Ammon's horn (tissue), 1 donor: ENCODE measurements at places on chromosomes 5 and 9.

- DNase-seq: peak; percentile 64
These were observed 34.3 kb upstream of the MACIR start for GRCh38 chr5:103224118-103224893.

- DNase-seq: no peak
These were observed 206.9 kb downstream of the GABBR2 start for GRCh38 chr9:98501819-98502218.

- no peak for DNase-seq
These were observed 47.6 kb downstream of the MCTP1 start for GRCh38 chr5:95237324-95237723.

DNA sequence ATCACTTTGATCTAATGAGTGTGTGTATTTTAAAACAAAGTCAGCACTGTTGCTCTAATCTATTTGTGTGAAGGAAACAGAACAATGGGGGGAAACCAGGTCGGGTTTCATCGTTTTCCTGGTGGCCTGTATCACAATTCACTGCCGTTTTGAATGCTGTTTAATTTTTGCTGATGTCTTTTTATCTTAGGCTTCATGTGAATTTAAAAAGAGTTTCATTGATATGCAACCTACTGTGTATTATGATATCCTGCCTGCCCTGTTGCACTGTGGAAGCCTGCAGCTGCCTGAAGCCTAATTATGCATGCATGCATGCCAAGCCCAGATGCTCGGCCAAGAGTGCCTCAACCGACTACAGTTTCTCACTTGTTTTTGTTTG, 307.5 kb downstream of the ZNF608 start:
- DNase-seq: peak; percentile 86

DNA sequence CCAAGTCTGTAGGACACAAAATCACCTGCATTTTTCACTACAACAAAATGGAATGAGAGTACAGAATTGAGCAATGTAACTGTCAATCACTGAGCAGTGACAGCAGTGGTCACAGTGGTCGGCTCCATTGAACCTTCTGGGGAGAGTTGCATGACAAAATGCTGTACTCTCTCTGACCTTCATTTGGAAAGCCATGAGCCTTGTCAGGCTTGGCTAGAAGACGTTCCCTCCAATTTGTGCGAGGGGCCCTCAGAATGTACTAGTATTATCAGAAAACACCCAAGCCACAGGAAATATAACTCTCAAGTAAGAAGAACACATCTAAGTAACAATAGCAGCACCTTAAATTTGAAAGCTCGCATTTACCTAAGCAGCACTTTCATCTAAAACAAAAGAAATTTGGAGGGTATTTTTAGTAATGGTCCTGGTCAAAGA, 425.6 kb upstream of the MEF2C start:
- no peak for DNase-seq

GRCh38 chr5:168227973-168228615, 63.4 kb upstream of the WWC1 start:
- DNase-seq: no peak

- DNase-seq: no peak
These were observed 410.9 kb upstream of the TRPC7 start for GRCh38 chr5:136776022-136776927.

- DNase-seq: no peak
These were observed 158.9 kb downstream of the ADAMTSL1 start for GRCh38 chr9:18632632-18633403.

DNA sequence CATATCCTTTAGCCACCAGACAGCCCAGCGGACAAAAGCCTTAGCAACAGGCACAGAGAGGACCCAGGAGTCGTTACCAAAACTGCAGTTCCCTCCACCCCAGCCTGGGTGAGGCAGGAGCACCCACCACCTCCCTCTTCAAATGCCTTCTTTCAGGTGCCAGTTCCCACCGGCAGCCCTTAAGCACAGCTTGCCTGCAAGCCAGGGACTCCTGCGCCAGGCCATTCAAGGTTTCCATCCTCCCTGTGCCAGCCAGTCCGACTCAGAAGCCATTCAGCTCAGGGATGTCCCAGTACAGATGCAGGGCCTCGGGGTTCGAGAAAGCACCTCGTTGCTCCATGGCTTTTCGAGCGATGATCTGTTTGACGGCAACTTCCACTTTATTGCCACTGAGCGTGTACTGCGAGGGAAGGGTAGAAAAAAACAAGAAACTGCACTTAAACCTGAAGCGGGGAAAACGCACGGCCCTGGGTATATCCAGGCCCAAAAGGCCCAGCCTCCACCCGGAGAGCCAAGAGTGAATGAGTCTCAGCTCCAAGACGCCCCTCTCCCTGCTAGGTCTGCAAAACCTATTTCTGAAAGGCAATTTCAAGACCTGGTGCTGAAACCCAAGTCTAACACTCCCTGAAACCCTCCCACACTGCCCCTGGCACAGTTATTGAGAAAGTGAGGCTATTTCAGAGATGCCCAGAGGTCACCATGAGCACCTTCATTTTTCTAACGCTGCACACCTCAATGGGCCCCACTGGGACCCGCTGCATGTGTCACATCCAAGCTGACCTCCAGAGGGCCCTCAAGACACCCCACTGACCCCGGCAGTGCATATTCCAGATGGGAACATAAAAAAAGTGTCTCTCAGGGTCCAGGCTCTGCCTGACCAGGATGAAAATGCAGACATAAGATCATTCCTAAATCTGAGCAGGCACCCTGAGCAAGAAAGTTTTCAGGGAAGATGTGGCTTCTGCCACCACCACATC, 36.8 kb upstream of the ZNF354A start:
- DNase-seq: no peak

- no peak for DNase-seq
These were observed 15.3 kb upstream of the NOL6 start for GRCh38 chr9:33489066-33489465.

- no peak for DNase-seq
These were observed 9.9 kb downstream of the MLANA start for GRCh38 chr9:5900622-5901021.

DNA sequence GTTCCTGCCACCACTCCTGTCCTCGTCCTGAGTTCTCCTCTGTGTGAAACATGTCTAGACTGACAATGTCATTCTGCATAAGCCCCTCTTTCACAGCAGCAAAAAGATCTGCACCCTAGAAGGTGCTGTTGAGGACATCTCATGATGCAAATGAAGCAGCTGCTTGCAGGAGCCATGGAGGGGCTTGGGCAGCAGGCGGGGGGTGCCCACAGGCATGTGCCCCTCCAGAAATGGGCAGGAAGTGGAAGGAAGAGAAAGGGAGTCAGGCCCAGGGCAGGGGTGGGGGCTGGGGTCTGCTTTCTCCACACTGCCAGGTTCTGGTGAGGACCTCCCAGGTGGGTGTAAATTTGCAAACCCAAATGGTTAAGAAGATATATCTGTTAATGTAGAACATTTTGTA, 54.5 kb upstream of the KCNMB1 start:
- no peak for DNase-seq

- DNase-seq: no peak
These were observed 112.3 kb upstream of the CXCL14 start for GRCh38 chr5:135691044-135691443.

DNA sequence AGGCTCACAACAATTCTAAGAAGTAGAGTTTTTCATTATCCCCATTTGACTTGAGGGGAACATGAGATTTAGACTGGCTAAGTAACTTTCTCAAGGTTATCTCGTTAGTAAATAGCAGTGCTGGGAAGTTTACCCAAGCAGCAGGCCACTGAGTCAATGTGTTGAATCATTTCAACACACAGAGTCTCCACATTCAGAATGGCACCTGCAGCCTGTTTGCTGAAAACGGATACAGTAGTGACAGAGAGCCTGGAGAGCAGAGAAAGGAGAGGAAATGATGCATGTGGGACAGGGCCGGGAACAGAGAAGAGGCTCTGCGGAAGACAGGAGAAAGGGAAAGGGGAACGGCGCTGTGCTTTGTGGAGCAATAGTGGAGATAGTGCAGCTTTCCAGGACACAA, 33.5 kb upstream of the ZSWIM6 start:
- no peak for DNase-seq

DNA sequence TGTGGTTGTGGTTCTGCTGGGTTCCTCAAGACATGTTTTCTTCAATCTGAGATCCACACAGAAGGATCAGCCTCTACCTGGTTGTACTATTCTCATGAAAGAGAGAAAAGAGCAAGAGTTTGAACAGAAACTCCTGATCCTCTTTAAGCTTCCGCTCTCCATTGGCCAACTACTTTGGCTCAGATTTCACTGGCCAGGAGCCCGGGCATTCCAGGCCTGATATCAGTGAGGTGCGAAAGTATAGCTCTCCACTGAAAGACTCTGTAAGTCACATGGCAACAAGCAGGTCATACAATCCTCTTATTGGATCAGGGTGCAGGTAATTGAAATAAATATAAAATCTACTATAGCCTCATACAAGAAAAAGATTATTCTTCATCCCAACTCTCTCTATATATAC, 920.5 kb downstream of the TLE4 start:
- no peak for DNase-seq

DNA sequence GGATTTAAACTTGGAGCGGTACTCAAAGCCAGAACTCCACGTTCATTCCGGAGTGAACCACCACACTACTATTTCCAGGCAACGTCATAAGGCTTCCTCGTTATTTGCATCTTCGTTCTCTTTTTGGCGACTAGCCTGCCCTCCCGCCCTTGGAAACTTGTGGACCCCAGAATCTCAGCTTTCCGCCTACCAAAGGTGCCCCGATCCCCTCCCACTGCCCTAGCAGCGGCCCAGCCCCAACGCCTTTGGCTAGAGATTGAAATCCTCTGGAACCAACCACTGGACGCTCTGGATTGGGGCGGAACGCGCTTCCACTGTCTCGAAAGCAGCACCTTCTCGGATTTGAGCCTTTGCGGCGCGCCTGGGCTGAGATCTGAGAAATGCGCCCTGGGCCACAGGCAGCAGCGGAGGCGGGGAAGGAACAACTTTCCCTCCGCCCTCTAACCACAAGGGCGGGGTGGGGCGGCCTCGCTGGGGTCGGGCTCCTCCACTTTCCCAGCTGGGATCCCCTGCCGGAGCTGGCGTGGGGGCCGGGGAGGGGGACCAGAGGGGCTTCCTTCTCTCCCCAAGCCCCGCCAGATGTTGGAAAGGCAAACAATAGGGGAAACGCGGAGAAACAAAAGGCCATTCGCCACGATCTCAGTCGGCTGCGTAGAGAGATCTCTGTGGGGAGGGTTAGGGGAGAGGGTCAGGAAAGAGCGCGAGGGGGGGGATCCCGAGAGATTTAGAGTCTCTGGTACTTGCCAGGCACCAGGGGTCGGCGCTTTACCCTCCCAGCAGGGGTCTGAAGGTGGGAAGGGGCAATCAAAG, 1.3 kb downstream of the MOB3B start:
- peak; percentile 76 for DNase-seq

DNA sequence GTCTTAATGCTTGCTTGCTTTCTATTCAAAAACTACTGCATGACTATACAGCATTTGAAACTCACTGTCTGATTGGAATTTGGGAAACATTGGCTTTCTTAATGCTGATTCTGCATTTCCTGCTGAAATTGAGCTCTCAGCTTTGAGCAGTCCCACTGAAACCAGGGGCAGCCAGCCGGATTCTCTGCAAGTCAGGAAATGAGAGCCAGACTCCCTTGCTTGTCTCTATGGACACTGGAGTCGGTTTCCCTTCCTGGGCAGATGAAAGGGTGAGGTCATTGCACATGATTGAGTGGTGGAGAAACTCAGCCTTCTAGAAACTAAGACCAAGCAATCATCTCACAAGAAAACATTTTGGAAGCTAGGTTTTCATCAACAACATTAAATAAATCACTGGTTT, 119.7 kb upstream of the SPATA31C2 start:
- peak; percentile 45 for DNase-seq

DNA sequence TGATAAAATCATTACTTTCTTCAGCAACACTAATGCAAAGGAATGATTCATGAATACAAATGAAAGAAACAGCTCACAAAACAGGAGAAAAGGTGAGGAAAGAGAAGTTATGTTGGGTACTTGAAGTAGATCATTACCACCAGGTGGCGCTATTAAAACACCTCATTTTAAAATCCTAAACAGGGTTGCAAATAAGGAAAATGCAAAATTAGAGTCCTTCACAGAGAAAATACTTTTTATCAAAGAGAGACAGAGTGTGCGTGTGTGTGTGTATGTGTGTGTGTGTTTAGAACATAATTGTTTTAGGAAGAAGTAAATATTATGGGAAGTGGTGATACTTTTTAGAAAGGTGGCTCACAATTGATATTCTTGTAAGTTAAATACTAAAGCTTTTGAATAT, 49.5 kb upstream of the CD180 start:
- peak; percentile 86 for DNase-seq

DNA sequence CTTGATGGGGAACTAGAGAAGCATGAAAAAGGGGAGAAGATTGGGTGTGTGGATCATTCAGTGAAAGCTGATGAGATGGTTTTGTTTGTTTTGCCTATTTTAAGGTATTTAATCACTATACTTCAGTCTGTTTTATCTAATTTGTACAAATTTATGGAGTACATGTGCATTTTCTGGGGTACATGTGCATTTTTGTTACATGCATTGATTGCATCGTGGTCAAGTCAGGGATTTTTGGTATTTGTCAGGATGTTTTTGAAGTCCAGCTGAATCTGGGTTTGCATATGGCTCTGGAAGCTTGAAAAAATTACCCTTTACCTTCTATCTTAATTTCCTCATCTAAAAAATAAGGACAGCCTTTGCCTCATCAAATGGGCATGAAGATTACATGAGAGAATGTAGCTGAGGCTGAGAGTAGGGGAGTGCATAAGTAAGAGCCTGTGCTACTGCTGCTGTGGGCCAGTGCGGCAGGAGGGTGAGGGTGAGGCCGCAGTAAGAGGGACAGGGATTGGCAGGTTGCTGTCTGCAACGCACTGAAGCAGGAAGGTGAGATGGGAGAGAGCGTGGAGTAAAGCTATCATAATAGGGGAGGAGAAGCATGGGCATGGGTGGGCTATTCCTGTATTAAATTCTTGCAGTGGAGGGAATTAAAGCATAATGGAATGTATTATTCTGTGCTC, 139.8 kb downstream of the NPR3 start:
- DNase-seq: no peak

DNA sequence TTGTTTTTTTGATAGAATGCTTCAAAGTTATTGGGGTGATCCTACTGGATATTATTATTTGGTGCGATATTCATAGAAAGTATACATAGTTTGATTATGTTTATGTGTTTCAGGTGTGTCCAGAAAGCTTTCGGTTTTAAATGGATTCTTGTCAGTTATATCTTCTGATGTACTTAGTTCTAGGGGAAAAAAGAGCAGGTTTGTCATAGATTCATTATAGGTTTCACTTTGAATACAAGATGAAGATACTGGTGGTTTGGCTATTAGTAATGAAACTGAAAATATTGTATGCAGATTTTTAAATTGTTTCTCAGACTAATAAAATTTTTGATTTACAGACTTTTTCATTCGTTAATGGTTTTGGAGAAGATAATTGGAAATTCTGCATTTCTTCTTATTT, 98.9 kb downstream of the MAN2A1 start:
- no peak for DNase-seq

DNA sequence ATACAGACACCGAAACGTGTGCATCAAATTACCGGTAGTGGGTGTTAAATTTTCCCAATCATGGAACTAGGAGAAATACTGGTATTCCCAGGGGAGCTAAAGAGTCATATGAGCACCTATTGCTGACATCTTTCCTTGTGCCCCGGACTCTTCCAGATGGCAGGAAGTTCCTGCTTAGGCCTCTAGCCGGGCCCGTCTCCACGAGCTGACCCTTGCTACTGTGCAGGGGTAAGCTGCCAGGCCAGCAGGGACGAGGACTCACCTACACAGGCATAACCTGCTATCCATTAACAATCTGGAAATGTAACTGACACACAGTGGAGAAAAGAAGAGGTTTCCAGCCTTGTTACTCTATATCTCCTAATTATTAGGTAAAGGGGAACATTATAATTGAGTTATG, 16.2 kb upstream of the SSBP2 start:
- DNase-seq: no peak

- DNase-seq: no peak
These were observed 118.6 kb upstream of the COL5A1 start for GRCh38 chr9:134522976-134523375.

- no peak for DNase-seq
These were observed 7.3 kb downstream of the NRARP start for GRCh38 chr9:137294681-137295237.
